ENCODE measurements at places on chromosomes 2 and 18.
A peak's percentile ranks its signal among the peaks of the same experiment; 100 is the strongest.

- DNase-seq, result no peak
These were observed 28.0 kb downstream of the RFX8 start for GRCh38 chr2:101446869-101447268.

- DNase-seq, result no peak
These were observed 896 bp upstream of the AFF3 start for GRCh38 chr2:100143286-100143685.

DNA sequence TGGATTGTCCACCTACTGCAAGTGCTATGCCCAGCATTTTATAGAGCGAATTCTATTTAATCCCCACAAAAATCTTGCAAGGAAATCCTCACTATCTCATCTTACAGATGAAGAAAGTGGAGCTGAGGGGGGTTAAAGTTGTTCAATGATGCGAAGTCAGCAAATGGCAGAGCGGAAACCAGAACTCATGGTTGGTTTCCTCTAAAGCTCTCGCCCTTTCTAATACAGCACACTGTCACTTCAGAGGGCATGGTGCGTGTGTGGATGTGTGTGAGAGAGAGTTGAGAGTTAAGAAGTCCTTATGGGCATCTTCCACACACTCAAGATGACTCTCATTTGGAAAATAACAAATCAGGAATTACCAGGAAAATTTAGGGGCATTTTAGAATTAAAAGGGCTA lies 78.4 kb downstream of the TGFA start:
- DNase-seq, result no peak

GRCh38 chr18:13471198-13471845 lies 252.8 kb downstream of the LDLRAD4 start:
- DNase-seq, result no peak

DNA sequence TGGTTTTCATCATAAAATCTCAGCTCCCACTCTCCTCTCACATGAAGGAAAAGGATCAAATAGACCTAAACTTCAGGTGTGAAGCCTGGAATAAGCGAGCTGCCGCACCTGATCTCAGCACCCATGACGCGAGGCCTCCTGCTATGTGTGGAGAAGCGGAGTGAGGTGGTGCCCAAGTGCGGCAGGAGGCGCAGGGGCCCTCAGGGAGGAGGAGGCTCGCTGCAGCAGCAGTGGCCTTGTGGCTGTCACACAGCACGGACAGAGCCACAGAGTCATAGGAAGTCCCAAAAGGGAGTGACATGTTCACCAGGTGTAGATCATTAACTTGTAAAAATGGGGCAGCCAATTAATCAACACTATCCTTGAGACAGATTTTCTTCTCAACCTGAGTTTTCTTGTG lies 9.1 kb downstream of the SCLY start:
- no peak for DNase-seq

DNA sequence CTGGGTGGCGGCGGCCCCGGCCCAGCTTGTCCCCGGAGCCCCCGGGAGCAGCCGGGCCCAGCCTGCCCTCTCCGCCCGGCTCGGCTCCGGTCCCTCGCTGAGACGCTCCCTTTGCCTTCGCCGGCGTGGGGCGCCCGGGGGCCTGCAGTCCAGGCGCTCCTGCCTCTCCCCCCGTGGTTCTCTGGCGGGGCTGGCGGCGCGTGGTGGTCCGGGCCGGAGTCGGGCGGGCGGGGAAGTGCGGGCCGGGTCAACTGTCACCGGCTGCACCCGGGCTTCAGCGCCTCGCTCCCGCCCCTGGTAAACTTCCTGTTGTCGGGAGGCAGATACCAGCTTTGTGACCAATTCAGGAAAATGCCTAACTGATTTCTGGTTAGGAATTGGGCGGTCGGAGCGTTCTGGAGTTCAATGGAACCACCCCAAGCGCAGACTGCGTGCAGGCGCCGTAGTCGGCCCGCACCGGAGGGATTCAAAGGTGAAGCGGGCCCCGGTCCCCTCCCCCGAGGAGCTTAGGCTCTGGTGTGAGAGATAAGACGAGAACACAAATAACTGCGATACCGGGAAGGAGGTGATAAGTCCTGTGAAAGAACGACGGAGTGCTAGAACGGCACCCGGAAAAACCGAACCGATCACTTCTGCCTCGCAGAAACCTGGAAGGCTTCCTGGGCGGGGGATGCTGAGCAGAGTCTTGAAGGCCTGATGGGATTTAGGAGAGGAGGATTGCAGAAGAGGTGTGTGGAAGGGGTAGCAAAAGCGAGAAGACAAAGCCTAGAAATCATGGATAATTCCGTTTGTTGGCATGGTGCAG lies 891 bp downstream of the CAB39 start:
- DNase-seq, result peak; percentile 12

DNA sequence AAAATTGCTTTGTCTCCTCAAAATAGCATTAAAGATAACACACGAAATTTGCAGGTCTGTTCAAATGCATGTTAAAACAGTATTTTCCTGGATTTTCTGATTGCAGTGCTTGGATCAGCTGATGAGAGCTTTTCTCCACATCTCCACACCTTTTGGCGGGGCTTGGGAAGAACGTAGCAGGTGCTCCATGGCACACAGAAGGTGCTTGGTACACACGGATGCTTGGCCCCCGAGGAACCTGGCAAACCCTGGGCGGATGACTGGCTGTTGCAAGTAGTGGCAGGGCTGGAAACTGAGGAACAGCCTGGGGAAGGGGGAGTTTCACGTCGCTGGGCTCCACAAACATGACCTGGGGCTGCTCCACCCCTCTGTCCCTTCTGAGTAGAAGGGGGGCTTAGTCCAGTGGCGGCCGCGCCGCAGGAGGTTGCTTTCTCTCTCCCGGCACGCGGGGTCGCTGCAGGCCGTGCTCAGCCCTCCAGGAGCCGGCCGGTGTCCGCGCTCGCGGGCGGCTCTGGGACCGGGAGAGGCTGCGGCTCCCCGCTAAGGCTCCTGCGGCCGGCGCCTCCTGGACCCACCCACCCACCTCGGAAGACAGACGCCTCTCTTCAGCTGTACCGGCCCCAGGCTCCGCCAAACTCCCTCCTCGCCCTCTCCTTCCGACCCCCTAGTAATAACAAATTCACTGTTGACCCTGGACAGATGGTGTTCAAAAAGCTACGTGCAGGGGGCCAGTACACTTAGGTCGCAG lies 69.3 kb downstream of the MARCO start:
- no peak for DNase-seq

GRCh38 chr2:30883184-30883583 lies 75.9 kb upstream of the CAPN13 start:
- no peak for DNase-seq

GRCh38 chr2:29786361-29786760 lies 135.0 kb downstream of the ALK start:
- no peak for DNase-seq

DNA sequence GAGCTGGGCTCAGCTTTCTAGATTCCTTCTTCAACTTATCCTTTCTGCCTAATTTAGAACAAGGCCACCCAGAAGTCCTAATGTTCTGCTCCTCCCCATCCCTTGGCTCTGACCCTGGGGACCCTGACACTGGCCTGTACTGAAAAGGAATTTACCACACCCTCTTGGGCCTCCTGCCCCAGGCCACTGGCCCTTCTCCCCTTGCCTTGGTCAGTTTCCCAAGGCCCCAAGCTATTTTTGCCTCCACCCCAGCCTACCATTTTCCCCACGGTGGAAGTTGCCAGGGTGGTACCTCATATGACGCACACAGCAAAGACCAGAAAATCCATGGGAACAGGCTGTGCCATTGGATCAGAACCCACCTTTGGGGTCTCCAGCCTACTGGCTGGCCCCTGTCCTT lies 72.1 kb downstream of the ZBTB7C start:
- DNase-seq, result no peak

- DNase-seq, result no peak
These were observed 50.8 kb upstream of the FANCL start for GRCh38 chr2:58291726-58292438.

- no peak for DNase-seq
These were observed 294.5 kb downstream of the ZNF407 start for GRCh38 chr18:74892066-74892627.

DNA sequence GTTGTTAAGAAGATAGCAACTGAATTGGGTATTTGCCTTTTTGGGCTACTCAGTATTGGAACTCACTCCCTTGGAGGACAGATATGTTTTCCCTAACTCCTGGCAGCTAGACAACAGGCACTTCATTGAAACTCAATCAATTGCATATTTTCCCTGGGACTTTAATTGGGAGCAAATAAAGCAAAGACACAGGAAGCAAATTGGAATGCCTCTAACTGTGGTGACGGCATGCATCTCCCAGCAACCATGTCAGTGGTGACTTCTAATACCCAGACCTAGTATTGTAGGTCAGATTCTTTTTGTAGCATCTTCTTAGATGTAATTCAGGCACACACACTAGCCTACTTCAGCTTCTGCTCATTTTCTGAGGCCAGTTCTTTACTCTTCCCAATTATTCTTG lies 164.2 kb upstream of the SETBP1 start:
- no peak for DNase-seq

DNA sequence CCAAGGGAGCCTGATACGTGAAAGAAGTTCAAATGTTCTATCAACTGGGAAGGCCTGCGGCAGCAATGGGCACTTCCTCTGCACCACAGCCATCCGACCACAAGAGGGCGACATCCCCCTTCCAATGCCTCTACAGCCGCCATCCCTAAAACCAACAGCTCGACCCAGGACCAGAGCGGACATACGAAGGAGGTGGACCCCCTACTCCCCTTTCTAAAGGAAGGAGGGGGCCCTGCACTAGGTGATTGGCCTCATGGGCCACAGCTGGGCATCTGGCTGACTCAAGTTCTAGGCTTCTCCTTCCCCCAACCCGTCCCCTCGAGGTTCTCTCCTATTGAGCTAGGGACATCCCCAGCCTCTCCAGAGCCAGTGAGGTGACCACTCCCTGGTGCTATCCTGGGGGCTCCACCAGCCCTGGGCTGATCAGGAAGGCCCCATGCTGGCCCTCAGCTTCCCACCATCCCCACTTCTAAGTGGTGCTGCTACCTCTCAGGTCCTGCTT lies 217.2 kb downstream of the TNS1 start:
- DNase-seq, result peak; percentile 44

DNA sequence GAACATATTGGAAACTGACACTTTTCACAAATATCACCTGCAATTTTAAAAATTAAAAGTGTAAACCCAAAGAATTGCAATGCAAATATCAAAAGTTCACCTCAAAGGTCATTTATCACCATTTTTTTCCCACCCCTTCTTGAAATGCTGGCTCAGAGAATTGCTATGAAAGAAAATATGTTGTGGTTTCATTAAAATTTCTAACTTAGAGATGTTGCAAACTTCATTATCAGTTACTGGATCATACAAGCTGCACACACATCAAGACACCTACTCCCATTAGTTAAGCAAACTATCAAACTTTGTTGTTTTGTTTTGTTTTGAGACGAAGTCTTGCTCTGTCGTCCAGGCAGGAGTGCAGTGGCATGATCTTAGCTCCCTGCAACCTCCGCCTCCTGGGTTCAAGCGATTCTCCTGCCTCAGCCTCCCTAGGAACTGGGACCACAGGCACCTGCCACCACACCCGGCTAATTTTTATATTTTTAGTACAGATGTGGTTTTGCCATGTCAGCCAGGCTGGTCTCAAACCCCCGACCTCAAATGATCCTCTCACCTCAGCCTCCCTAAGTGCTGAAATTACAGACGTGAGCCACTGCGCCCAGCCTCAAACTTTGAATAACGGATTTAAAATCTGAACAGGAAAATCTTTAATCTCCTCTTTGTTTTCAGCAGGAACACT lies 37.0 kb downstream of the STK39 start:
- DNase-seq, result no peak

DNA sequence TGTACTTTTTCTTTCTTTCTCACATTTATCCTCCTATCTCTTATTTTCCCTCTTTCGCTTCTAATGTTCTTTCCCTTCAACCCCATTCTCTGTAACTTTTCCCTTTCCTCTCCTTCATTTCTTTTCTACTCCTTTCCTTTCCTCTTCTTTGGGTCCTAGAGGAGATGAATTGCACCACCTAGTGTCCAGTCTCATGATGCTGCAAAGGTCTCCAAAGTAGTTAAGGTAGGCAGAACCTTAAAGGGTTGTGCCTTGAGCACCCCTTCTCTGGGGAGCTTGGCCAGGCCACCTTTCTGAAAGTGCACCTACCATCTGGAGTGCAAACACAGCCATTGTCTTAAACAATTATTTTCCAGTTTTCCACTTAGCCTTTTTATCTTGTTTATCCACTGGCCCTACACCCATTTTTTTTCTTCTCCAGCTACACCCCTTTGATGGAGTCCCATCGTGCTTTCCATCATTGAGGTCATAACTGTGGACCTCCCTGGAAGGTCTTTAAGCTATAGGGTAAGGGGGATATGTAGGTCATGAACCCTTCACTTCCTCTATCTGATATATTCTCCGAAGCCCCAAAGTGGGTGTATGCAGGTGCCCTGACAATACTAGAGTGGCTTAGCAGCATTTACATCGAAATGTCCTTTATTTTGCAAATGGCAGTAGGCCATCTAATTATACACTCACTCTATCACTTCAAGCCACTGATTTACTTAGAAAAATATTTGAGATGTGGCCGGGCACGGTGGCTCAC lies 155.9 kb downstream of the ESCO1 start:
- DNase-seq, result no peak

DNA sequence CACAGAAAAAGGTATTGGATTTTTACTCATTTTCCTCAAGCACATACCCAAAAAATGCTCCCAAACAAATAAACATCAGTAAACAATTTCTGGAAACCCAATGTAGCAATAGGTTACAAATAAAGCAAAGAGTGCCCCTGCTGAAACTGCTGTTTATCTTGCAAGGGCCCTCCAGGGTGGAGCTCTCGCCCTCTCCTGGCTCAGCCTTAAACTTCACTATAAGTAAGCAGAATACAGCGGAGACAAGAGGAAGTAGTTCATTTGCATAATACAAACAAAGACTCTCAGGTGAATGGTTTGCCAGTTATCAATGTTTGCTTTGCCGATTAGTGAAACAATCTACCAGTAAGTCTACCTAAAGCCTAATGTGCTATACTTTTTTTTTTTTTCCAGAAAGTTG lies 437.6 kb downstream of the DLGAP1 start:
- no peak for DNase-seq

- no peak for DNase-seq
These were observed 35.0 kb downstream of the ASB18 start for GRCh38 chr2:236229186-236229585.

- DNase-seq, result no peak
These were observed 41.5 kb upstream of the ZBTB7C start for GRCh38 chr18:48450685-48451084.

- no peak for DNase-seq
These were observed 58.8 kb downstream of the DGKD start for GRCh38 chr2:233413046-233413445.

GRCh38 chr2:96684883-96685576 lies 42.5 kb downstream of the FER1L5 start:
- no peak for DNase-seq

GRCh38 chr2:109295781-109296117 lies 166.7 kb downstream of the SH3RF3 start:
- no peak for DNase-seq

GRCh38 chr18:62357079-62357719 lies 32.1 kb downstream of the TNFRSF11A start:
- no peak for DNase-seq

- no peak for DNase-seq
These were observed 743.3 kb downstream of the SLC4A3 start for GRCh38 chr2:220370764-220371163.

DNA sequence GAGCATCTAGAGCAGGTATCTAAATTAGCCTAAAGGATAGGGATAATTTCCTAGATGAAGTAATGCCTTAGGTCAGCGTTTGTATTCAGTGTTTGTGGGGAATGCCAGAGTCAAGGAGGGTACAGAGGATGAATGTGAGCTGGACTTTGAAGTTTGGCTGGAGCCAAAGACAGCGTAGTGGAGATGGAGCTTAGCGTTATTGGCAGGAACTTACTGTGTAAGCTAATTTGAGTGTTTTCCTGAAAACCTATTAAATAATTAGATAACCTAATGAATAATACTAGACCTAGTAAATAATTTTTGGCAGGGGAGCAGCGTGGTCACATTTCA lies 4.2 kb downstream of the RNF138 start:
- DNase-seq, result no peak

GRCh38 chr2:38093527-38094165 lies 17.7 kb upstream of the CYP1B1 start:
- no peak for DNase-seq
